ENCODE measurements at places on chromosomes 5 and 9. TPM values are rescaled to one million over a fixed set of nuclear protein-coding genes. Genes with fewer than 3 reads are reported as not detected.

ANKRD18B gene
- total RNA-seq, result 1.3 TPM

IL13 gene
- not detected for total RNA-seq

BTNL9 gene
- total RNA-seq, result 17.3 TPM

SLC6A7 gene
- not detected for total RNA-seq

STXBP1 gene
- 30.0 TPM for total RNA-seq

IRX1 gene
- not detected for total RNA-seq

TAF1L gene
- not detected for total RNA-seq

AQP7 gene
- 128 TPM for total RNA-seq

MRNIP gene
- total RNA-seq, result 14.5 TPM

IER5L gene
- total RNA-seq, result 8.7 TPM

TPPP gene
- 30.1 TPM for total RNA-seq

KIAA0825 gene
- total RNA-seq, result 3.5 TPM

IARS1 gene
- 58.4 TPM for total RNA-seq

KIAA1191 gene
- total RNA-seq, result 92.6 TPM

TRIM7 gene
- 5.8 TPM for total RNA-seq

CD72 gene
- total RNA-seq, result 0.60 TPM

RAI14 gene
- 15.5 TPM for total RNA-seq

ARL10 gene
- total RNA-seq, result 9.7 TPM

PTGDS gene
- total RNA-seq, result 5,038 TPM

Measured in right cardiac atrium (tissue), 5 donors.